NCI-H1694 treated with DMSO at 0.1 percent for 48 hours (cell line): ENCODE measurements at places on chromosomes 12 and 14.

GRCh38 chr12:27840229-27840999 lies 60.4 kb upstream of the MANSC4 start:
- DNase-seq: peak; percentile 10

- DNase-seq: no peak
These were observed 217.7 kb downstream of the PHETA1 start for GRCh38 chr12:111150921-111151840.

GRCh38 chr12:68403711-68404110 lies 71.5 kb upstream of the MDM1 start:
- DNase-seq: no peak

DNA sequence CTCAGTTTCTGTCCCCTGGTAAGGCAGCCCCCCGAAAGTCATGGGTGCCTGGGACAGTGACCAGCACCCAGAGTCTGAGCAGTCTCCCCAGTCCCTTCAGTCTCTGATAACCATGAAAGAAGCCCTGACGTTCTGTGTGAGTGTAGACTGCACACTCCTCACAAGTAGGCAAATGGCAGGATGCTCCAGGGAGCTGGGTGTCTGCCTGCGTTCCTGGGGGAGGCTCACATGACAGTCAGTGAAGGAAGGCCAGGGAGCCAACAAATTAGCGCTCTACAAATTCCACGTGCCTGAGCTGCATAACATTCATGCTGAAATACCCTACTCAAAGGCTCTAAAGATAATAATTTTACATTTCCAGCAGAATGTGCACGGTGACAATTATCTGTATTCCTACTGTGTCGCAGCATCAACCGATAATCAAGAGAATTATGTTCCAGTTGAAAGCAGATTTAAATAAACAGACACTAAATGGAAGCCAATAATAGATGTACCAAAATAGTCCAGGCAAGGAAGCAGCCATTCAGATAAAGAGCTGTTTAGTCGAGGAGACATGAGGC lies 56.3 kb downstream of the ASCL1 start:
- DNase-seq: no peak

DNA sequence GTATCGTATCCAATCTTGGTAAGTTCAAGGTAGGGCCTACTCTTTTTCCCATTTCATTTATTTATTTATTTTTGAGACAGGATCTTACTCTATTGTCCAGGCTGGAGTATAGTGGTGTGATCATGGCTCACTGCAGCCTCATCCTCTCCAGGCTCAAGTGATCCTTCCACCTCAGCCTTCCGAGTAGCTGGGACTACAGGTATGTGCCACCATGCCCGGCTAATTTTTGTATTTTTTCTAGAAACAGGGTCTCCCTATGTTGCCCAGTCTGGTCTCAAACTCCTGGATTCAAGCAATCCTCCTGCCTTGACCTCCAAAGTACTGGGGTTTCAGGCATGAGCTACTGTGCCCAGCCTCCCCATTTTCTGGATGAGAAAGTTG lies 57.2 kb downstream of the CLMN start:
- DNase-seq: no peak

DNA sequence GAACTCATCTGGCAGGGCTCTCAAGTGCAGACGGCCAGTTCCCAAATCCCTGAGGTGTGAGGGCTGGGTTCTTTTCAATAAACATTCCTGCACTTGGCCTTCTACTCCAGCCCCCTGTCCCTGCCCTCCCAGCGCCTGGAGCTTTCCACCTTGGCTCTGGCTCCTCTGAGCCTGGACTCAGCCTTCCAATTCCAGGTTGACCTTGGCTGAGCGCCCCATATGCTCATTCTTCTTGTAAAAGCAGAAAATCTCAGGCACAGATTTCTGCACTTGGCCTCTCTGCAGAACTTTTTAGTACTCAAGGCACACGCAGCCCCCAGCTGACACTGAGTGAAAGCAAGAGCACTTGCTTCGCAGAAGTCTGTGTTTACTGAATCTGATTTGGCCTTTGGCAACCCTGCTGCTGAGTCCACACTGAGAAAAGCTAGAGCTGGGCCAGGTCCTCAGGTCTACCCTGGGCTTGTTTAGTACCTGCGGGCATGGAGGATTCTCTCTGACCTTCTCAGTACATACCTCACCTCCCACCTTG lies 222.7 kb downstream of the MSRB3 start:
- no peak for DNase-seq

GRCh38 chr12:57299514-57300016 lies 48.6 kb upstream of the STAC3 start:
- no peak for DNase-seq
